NCI-H1105 treated with DMSO at 0.1 percent for 48 hours (cell line): ENCODE measurements at places on chromosomes 1 and 21.

DNA sequence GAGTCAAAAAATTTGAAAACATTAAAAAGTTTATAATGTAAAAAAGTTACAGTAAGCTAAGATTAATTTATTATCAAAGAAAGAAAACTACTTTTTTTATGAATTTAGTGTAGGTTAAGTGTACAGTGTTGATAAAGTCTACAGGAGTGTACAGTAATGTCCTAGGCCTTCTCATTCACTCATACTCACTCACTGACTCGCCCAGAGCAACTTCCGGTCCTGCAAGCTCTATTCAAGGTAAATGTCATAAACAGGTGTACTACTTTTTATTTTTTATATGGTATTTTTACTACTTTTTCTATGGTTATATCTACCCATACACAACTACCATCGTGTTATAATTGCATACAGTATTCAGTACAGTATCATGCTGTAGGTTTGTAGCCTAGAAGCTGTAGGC is 49.6 kb downstream of the TBX19 start:
- DNase-seq = no peak

- no peak for DNase-seq
Measured at GRCh38 chr1:201476670-201477344, 7.8 kb upstream of the PHLDA3 start.

DNA sequence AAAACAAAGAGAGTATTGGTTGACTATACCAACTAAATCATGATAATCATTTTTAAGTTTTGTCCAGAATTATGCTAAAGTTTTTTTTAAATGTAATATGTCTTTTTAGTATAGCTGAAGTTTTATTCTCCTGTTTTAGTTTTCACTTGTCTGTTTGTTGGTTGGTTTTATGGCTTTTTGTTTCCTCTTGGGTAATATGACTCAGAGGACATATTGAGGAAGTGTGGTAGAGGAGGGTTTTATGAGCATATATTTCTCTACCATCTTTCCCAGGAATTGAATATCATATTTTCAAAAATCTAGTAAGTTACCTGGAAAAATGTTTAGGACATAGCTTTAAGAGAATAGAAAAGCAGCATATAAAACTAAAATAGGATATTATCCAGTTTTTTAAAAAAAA is 68.6 kb upstream of the MCOLN3 start:
- DNase-seq = no peak

DNA sequence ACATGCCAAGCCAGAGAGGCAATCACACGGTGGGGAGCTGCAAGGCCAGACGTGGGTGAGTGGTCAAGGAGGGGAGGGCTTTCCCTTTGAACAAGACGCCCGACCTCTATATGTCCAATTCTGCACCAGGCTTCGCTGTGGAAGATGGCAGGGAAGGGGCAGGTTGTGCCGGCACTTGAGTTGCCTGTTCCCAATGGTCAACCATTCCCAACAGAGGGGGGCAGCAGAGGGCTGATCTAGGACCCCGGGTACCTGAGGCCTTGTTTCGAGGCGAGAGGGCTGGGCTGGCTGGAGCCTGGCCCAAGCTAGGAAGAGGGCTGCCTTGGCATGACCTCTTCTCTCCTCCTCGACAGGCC is 64.9 kb downstream of the TMEM53 start:
- DNase-seq = peak; percentile 10

DNA sequence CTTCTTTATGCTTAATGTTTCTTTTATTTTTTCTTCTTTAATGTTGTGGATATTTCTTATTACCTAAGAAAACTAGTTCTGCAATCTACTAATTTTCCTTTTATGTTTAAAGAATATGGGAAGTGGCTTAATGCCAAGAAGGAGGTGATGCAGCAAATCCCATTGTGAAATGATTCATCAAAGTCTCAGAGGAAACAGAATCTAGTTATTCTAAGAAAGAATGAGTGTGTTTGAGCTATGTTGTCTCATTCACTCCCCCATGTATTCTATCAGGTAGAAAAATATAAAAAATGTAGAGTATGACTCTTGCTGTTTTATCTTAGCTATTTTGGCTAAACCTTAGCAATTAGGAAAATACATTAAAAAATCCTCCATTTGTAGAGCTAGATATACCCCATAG is 659.9 kb upstream of the RGS18 start:
- DNase-seq = no peak

DNA sequence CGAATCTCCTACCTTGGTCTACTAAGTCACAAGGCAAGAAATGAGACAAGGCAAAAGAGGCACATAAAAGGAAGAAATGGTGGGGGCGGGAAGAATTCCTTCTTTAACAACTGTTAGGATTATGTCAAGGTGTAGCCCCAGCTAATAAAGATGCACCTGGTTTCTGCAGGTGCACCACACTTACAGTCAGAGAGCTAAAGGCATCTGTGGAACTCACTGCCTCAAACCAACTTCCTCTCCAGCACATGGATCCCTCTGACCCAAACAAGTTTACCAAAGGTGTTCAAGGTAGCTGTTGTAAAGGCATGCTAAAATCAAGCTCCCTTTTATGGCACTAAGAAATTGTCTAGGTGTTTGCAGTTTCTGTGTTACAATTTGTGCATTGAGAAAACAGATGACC is 38.1 kb downstream of the TGFBR3 start:
- DNase-seq = peak; percentile 8

GRCh38 chr21:24470852-24471251 is 1136.4 kb downstream of the MRPL39 start:
- DNase-seq = no peak

DNA sequence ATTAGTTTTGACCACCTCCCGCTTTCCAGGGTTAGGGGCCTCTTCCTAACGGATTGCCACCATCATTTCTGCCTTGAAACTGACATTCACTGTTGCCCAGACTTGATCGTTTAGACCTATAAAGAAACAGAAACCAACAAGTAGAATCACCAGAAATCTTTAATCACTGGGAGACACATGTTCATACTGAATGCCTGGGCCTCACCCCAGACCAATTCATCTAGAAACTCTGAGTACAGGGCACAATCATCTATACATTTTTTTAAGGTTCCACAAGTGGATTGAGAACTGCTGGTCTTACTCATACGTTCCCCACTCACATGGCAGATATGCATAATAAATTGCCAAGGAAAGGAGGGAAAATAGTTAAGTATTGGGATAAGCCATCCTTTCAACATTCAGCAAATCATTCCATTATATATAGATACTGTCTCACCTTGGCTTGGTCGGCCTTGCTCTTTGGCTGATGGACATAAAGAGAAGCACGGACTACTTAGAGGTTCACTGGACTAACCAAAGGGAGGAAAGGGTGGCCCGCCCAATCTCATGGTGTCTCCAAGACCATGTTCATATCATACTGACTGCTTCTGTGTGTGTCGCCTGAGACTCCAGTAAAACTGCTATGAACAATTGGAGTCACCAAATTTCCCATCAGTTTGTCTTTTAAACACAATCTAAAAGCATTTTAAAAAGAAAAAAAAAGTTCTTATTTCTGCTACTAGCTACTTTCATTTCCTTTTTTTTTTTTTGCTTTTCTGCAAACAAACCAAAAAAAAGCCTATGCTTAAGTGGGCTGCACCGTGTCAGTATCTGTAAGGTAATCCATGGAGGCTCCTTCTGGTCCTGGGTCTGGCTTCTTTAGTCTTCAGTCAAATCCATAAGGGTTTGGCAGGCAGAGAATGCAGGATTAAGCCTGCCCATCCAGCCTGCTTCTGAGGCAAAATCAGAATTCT is 9.4 kb upstream of the TARBP1 start:
- DNase-seq = no peak
